ENCODE measurements at places on chromosomes 11 and 22.

DNA sequence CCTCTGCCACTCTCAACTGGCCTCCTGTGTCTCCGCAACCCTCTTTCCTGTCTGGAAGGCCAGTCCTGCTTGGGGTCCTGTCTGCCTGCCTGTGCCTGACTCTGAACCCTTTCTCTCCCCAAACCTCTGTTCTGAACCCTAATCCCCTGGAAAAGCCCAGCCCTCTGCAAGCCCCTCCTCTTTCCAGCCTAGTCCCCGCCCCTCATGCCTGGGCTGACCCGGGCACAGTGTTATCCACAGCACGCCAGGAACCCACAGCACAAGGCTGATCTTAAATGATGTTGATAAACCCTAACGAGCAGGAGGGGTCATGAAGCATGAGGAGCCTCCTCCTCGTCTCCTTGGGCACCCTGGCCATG, at the start of gene IFITM10:
Gene IFITM10, minus strand, starts transcription at position 115 of the 359 bp plus-strand sequence. CDS start 153 bp downstream, outside the sequence.
- no peak for DNase-seq

DNA sequence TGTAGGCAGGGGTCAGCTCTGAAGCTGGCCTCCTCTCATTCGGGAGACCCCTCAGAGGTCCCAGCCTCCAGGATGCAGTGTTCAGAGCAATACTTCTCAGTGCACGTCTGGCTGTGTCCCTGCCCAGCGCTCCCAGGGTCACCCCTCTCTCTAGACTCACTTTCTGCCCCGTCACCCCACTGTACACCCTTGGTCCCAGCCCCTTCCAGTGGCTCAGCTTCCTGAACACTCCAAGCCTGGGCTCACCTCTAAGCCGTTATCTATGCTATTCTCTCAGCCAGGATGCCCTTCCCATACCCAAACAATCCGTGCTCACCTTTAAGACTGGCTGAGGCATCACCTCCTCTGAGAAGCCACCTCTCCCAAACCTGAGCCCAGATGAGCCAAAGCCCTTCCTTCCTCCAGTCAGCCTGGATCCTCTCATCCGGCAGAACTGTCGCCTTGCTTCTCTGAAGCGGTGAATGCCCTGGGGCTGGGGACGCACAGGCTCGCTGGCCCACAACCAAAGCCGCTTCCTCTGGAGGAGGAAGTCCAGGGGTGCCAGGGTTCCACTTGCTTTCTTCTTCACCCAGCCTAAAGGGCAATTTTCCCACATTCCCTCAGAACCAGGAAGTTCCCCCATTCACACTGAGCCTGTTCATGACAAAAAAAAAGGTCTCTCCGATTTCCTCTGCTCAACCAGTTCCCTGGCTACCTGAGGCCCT, 13.7 kb upstream of the CDKN1C start:
- DNase-seq = no peak

DNA sequence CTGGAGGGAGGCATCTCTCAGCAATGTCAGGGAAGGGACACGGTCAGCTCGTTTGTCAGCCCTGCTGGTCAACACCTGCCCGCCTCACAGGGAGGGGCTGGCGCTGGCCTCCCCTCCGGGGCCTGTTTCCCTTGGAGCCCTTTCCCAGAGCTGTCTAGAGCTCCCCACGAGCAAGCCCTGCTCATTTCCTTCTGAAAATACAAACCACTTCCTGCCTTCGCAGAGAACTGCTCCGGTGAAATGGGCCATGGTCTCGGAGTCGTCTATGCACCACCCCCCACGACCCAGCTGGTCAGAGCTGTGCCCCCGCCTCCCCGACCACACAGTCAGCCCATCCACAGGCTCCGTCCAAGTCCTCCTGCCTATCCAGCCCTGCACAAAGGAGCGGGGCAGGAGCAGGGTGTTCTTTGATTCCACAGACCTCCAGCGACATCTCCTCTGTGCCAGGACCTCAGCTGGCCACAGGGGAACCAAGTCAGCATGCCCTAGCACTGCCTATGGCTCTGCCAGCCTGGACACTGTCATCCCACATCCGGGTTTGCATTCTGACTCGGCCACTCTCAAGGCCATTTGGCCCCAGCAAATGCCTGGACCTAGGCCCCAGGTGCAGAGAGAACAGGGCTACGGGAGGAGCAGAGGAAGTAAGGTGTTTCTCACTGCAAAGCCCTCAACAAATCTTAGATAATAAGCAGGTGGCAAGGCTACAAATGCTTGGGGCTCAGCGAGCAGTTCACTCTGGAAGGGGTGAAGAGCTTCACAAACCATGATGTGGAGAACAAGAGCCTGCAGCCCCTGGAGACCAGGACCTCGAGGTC, 82.1 kb upstream of the WNT11 start:
- DNase-seq = no peak

GRCh38 chr11:46801694-46802470, 44.2 kb downstream of the CKAP5 start:
- DNase-seq = no peak

GRCh38 chr11:98895936-98896335, 124.8 kb upstream of the CNTN5 start:
- no peak for DNase-seq

All from NCI-H1436 treated with DMSO at 0.1 percent for 48 hours (cell line).